ENCODE measurements at places on chromosomes 6 and 20.
A peak's percentile ranks its signal among the peaks of the same experiment; 100 is the strongest.

- DNase-seq, result no peak
Observed at GRCh38 chr6:158978757-158979156, 21.2 kb downstream of the RSPH3 start.

- no peak for DNase-seq
Observed at GRCh38 chr6:43489277-43490072, 12.1 kb downstream of the TJAP1 start.

GRCh38 chr6:44227148-44227793, 3.9 kb downstream of the SLC29A1 start:
- no peak for DNase-seq

DNA sequence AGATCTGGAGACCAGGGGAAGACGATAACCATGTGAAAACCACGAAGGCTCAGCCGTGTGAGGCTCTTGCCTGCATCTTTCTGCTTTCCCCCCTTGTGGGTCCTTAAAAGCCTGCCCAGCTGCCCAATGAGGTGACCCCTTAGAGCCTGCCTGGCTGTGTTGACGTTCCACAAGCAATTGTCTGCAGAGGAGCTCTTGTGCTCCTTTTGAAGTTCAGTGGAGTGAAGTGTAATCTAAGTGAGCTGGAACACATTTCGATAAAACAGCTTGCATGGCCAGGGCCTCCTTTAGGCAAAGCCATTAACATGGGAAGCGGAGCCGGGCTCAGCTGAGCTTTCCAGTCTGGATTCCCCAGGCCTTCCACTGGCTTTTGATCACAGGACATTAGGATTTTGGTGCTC, 27.3 kb upstream of the TCP11 start:
- no peak for DNase-seq

GRCh38 chr6:6840831-6841291, 252.3 kb downstream of the LY86 start:
- DNase-seq, result peak; percentile 2

- no peak for DNase-seq
Observed at GRCh38 chr6:99416892-99417767, 8.0 kb downstream of the PNISR start.

DNA sequence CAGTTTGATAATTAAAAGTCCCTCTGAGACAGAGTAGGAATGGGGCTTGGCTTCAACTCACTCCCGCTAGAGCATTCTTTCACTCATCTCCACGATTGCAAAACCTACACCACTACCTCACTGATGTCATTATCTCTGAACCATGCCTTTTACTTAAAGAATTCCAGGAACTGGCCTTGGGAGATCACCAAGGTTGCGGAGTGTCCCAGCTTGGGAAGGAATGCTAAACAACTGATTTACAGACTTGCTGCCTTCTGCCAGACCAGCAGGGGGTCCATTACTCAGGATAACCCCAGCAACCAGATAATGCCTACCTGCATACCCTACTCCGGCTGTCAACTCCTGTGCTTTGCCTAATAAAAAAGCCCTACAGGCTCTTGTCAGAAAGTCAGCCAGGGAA, 102.2 kb upstream of the RALGAPA2 start:
- DNase-seq, result no peak

DNA sequence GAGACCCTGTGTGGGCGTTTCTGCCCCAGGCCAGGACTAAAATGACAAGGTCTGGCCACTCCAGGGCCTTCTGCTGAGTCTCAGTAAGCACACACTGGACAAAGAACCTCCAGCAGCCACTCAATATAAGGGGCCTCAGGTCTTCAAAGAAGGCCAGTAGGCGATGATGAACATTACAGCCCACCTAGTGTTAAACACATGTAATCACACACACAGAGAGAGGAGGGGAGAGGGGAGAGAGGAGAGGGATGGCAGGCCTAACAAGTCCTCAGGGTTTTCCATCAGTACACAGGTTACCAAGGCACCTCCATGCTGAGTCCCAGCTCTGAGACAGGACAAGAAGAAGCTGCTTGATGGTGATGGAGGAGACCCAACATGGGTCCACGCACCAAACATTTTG, 325.6 kb downstream of the PTPRT start:
- DNase-seq, result no peak

GRCh38 chr6:47357827-47358226, 48.1 kb upstream of the TNFRSF21 start:
- DNase-seq, result no peak

- DNase-seq, result no peak
Observed at GRCh38 chr20:16314320-16314719, 258.9 kb downstream of the KIF16B start.

GRCh38 chr6:39088331-39088730, 26.7 kb downstream of the SAYSD1 start:
- no peak for DNase-seq

- DNase-seq, result no peak
Observed at GRCh38 chr20:33373735-33374605, 27.3 kb downstream of the CDK5RAP1 start.

DNA sequence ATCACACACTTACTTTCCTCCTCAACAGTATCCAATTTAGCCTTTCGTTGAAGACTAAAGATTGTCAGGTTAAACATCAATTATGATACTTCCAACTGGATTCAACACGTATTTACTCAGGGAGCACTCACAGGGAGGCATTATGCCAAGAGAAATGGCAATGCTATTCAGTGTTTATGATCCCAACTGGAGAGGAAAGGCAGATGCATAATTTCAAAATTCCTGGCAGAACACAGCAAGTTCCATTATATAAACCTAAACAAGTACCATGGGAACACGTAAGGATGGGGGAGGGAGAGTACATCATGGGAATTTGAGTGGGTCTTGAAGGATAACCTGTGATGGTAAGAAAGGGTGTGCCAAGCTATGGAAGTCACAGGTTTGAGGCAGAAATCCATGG, 112.7 kb downstream of the ISM1 start:
- DNase-seq, result no peak

- DNase-seq, result no peak
Observed at GRCh38 chr6:153781306-153781705, 257.7 kb upstream of the OPRM1 start.

- DNase-seq, result no peak
Observed at GRCh38 chr6:5192135-5192794, 68.5 kb downstream of the LYRM4 start.

DNA sequence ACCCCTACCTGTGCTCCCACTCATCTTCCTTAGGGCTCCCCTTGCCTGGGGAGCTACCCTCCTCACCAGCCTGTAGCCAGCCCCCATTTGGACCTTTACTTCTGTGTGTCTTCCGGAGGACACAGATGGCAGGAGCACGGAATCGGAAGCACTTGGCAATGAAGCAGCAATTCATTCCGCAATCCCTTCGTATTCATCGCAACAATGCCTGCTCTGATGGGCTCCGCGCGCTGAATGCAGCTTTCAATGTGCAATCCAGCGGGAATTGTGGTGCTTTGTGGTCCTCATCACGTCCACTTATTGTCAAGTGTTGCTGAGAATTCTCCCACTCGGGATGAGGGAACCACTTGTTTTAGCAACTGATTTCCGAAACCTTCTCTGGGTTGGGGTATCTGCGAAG, 336.0 kb downstream of the DHX35 start:
- no peak for DNase-seq

DNA sequence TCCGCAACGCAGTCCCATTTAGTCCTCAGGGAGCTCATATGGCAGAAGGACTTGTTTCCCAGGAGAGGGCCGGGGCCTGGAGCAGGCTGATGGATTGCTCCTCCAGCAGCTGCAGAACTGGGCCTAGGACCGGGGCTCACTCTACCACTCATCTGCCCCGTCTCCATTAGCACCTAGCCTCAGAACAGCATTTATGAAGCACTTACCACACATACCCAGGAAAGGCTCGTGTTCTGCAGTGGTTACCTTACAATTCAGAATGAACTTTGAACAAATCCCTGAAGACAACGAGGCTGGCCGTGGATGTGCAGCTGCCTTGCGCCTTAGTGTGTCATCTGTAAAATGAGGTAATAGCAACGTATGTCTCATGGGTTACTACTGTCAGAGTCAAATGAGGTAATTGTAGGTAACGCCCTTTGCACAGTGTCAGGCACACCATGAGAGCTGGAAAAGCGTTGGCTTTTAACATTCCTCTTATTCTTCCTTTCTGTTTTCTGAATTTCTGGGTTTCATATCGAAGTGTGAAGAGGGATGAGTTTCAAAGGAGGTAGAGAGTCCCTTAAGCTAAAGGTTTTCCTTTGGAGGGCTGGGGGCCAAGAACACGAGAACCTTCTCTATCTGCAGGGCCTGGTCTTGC, 46.3 kb upstream of the CD93 start:
- DNase-seq, result no peak

DNA sequence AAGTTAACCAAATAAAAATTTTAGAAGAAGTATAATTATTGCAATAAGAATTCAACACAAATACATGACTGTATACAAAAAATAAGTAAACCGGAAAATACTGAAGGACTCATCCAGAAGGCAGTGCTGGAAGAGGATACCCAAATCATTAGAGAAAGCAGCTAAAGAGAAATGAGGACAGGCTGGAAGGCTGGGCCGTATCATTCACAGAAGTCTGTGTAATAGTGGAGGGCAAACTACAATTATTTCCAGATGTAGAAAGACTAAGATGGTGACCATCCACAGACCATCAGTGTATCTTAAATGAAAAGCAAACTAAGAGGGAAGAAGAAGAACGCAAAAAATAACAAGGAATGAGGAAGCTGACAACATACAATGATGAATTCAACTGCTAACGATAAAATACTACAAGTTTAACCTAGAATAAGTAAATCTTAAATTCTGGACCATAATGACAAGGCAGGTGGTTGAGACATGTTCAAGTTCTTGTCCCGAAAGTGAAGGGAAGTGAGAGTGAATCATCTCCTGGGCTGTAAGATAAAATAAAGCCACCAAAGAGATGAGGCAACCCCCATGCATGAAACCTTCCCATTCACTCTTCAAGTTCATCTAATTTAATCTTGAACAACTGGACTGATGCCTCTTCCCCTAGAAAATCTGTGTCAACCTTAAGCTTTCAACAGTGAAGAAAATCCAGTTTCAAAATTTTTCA, 71.5 kb downstream of the SLC23A2 start:
- no peak for DNase-seq

GRCh38 chr6:169881398-169881797, 130.0 kb downstream of the ERMARD start:
- no peak for DNase-seq

DNA sequence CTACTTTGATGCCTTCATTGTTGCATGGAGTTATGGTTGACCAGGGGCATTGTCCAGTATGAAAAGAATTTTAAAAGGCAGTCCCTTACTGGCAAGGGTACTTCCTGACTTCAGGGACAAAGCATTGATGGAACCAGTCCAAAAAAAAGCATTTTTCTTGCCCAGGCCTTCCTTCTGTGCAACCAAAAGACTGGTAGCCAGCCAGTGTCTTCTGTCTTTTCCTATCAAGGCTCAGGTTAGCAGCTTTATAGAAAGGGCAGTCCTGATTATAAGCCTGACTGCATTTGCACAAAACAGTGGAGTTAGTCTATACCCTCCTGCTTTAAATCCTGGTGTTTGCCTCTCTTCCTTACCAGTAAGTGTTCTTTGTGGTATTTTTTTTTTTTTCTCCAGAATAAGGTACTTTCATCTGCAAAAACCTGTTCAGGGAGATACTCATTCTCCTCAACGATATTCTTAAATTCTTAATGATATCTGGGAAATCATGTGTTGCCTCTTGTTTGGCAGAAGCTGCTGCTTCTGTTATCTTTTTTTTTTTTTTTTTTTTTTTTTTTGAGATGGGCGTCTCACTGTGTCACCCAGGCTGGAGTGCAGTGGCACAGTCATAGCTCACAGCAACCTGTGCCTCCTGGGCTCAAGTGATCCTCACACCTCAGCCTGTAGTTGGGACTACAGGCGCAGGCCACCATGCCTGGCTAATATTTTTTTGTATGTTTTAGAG, 33.9 kb downstream of the SCAF8 start:
- DNase-seq, result no peak

GRCh38 chr6:141552463-141552862, 580.3 kb upstream of the GJE1 start:
- DNase-seq, result no peak

- no peak for DNase-seq
Observed at GRCh38 chr20:53150532-53150931, 178.4 kb downstream of the TSHZ2 start.

DNA sequence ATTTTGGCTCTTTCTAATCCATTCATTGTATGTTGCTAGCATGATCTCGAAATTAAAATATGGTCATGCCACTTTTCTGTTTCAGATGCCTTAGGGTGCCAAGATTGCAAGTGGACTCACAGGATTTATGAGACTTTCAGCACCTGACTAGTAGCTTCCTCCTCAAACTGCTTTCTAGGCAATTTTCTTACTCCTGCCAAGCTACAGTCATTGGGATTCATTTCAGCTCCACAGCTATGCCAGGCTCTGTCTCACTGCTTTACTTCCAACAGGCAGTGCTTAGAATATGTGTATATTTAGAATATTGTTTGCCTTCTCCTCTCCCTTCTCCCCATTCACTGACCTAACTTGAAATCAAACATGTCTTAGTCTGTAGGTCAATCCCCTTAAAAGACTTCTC, 681.4 kb downstream of the TENT5A start:
- no peak for DNase-seq

DNA sequence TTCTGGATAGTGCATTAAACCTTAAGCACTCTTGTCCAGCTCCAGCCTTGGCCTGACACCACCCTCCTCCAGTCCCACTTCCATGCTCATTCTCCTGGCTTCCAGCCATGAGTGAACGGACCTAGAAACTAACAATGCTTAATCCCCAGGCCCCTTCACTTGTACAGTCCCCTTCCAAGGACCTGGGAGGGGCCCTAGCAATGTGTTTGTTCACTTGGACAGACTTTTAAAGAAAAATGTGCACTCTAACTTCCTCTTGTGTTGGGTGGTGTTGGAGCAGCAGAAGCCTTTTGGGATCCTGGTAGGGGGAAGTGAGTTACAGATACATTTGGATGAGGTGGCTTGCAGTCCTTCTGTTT, 48.9 kb upstream of the CCN6 start:
- DNase-seq, result no peak

DNA sequence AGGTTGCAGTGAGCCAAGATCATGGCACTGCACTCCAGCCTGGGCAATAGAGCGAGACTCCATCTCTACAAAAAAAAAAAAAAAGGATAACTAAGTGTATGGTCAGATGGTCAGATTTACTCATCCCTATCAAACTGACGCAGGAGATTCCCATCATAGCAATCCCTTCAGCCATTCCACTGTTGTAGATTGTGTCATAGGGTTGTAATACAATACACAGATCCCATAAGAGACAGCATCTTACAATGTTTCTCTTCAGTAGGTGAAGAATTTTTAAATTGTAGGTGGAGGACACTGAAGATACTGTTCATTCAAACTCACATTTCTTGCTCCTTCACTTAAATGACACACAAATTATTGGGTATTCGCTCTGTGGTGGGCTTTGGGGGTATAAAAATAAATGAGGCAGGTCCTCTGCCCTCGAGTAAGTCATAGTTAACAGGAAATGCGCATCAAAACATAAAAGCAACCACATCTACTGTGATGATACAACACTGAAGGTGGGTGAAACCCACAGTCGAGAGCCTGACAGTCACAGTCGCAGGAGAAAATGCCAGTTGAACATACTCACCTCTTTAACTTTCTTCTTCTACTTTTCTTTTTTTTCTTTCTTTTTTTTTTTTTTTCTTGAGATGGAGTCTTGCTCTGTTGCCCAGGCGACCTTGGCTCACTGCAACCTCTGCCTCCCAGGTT, 205.5 kb downstream of the ZNF217 start:
- DNase-seq, result peak; percentile 34

- no peak for DNase-seq
Observed at GRCh38 chr6:142334294-142334693, 32.5 kb downstream of the ADGRG6 start.

- DNase-seq, result no peak
Observed at GRCh38 chr20:19932170-19932667, 84.9 kb upstream of the NAA20 start.
